ENCODE measurements at places on chromosomes 3 and 15. TPM values are rescaled to one million over a fixed set of nuclear protein-coding genes. Genes with fewer than 3 reads are reported as not detected.

The NTRK3 gene
- total RNA-seq = 1.2 TPM

The SLC51A gene
- 65.1 TPM for total RNA-seq

The KBTBD13 gene
- not detected for total RNA-seq

- no peak for DNase-seq
Measured at GRCh38 chr3:12583280-12583679, 26.4 kb downstream of the MKRN2 start.

DNA sequence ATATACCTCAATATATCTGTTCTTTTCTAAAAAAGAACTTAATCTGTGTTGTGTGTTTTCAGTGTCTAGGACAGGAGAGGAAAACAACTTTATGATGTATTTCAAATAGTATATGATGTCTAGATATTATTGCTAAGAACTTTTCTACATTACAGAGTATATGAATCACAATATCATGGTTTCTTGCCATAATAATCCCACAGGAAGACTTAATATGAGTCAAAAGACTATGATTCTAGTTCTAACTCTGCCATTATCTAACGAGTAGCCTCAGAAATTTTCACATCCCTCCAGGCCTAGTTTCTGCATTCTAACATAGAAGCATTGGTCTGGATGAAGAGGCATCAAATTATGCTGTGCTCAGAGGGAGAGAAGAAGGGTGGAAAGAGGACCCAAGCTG lies 107.7 kb upstream of the SPRED1 start:
- DNase-seq = no peak

The GCNT3 gene
- 365 TPM for total RNA-seq

DNA sequence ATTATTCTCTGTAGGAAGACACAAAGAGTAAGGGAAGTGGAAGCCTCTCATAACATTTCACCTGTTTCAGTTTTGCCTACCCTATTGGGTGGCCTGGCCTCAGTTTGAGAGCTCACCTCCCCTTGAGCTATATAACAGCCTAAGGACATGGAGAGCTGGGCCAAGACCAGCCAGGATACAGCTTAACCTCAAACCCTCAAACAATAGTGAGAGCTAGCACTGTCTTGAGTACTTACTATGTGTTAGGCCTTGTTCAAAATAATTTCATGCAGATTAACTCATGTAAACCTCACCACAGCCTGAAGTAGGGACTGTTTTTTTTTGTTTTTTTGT lies 15.0 kb upstream of the TBL1XR1 start:
- DNase-seq = no peak
